ENCODE measurements at places on chromosomes 1 and 21. TPM values are rescaled to one million over a fixed set of nuclear protein-coding genes. Genes with fewer than 3 reads are reported as not detected.

The CHRNB2 gene
- not detected for total RNA-seq

The AGT gene
- total RNA-seq, result not detected

The AMY1B gene
- not detected for total RNA-seq

The ALDH9A1 gene
- total RNA-seq, result 43.3 TPM

The KCNN3 gene
- 0.39 TPM for total RNA-seq

The UBE4B gene
- 37.7 TPM for total RNA-seq

The RHOU gene
- total RNA-seq, result 0.28 TPM

The LEPR gene
- 2.4 TPM for total RNA-seq

The CFAP141 gene
- total RNA-seq, result not detected

Measured in activated T-helper 2 cell treated with anti-CD3 and anti-CD28 coated beads, Interferon-gamma antibody, Interleukin-2, Interleukin-4, amounts not matched to agents 10 μg/mL and 5 μg/mL and 100 μg/mL, durations not matched to agents 14 hours and 24 hours and 36 hours (primary cell).